ENCODE measurements at places on chromosomes 6 and 20. TPM values are rescaled to one million over a fixed set of nuclear protein-coding genes. Genes with fewer than 3 reads are reported as not detected.
A peak's percentile ranks its signal among the peaks of the same experiment; 100 is the strongest.

DNA sequence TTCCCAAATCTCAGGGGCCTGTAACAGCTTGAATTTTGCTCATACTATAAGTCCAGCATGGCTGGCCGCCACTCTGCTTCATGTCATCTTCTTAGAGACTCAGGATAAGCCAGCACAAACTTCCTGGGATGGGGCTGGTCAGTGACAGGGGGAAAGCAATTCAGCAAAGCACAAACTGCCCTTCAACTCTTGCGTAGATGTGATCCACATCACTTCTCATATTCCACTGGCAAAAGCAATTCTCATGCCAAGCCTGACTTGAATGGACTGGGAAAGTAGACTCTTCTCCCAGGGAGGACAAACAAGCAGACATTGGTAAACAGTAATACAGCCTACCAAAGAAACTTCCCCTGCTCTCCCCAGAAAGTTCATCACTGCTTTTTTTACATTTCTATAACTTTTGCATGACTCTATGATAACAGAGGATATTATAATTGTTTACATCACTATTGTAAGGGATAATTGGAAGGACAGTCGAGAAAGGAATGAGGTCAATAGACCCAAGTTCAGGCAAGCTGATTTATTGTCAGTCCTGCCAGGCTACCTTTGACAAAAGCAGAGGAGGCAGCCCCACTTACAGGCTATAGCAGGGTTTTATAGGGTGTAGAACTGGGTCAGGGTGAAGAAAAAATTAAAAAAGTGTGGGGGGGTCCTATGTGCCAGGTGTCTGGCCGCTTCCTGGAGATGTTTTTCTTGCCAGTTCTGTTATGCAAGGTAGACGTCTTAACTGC, 37.4 kb downstream of the RBM24 start:
- H3K36me3 ChIP-seq = no peaks in the 10 kb centered on the region
- H3K4me3 ChIP-seq = no peak overlapping the region
- no peaks in the 10 kb centered on the region for H3K4me1 ChIP-seq
- H3K27me3 ChIP-seq = no peaks in the 10 kb centered on the region
- H3K27ac ChIP-seq = no peak overlapping the region
- DNase-seq = no peak

The OR2J3 gene
- not detected for polyA plus RNA-seq

DNA sequence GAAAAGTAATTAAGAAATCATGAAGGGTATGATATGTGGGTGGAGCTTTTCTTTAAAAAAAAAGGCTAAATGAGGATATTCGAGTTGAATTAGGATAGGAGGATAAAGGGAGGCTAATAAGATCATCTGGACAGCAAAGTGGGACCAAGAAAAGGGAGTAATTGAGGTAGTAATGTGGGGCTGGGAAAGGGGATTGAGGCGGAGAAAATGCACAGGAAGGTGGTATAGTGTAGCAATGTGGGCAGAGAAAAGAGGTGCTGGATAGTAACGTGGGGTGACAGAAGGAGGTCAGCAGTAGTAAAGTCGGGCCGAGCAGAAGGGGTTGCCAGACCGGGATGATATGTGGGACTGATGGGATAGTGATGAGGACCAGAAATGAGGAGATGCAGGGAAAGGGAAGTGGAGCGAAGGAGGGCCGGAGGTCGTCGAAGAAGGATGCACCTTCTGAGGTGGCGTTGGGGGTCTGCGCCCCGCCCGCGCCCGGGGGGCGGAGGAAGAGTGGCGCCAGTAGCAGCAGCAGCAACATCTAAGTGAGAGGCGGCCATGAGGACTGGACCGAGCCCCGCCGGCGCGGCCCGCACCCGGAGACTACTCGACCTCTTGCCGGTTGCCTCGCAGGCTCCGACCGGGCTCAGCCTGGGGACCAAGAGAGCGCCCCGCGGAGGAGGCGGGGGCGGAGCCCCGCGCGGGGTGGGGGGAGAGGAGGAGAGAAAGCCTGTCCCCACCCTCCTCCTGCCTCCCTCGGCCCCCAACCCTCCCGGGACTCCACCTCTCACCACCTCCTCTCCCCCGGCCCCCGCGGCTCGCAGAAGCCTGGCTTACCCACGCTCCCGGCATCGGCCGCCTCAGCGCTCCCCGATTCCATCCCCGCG, 887 bp downstream of the GABBR1 start:
- DNase-seq = peak; percentile 84
- H3K4me1 ChIP-seq = peaks cover 65% of the 10 kb centered on the region
- H3K27me3 ChIP-seq = no peaks in the 10 kb centered on the region
- peak overlapping the region; percentile 75 for H3K27ac ChIP-seq
- H3K4me3 ChIP-seq = peak overlapping the region; percentile 84
- H3K36me3 ChIP-seq = no peaks in the 10 kb centered on the region

The TREML1 gene
- not detected for polyA plus RNA-seq

DNA sequence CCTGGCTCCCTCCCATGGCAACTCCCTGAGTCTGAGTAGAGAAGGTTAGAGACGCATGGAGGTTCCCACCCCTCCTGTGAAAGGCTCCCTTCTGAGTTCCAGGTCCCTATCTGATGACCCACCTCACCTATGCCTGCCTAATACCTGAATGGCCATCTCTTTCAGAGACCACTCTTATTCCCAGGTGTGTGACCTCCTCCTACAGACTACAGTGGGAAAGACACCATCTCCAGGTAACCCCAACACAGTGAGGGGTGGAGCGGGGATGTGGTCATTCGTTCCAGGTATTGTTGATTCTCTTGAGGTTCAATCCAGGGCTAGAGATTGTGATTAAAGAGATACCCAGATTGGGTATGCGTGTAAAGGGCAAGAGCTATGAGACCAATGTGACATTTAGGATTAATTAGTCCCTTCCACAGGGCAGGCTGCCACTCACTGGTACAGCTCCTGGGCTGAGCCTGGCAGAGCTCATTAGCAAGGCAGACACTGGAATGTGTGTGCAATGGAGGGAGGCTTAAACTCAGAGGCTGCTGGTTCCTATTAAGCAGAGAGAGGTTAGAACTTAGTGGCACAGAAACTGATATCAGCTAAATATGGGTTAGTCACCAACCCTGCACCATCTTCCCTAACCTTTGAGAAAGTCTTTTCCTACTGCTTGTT, 46.5 kb upstream of the IER3 start:
- H3K36me3 ChIP-seq = no peaks in the 10 kb centered on the region
- no peak for DNase-seq
- peaks cover 8% of the 10 kb centered on the region for H3K4me1 ChIP-seq
- H3K27ac ChIP-seq = no peak overlapping the region
- no peaks in the 10 kb centered on the region for H3K27me3 ChIP-seq

DNA sequence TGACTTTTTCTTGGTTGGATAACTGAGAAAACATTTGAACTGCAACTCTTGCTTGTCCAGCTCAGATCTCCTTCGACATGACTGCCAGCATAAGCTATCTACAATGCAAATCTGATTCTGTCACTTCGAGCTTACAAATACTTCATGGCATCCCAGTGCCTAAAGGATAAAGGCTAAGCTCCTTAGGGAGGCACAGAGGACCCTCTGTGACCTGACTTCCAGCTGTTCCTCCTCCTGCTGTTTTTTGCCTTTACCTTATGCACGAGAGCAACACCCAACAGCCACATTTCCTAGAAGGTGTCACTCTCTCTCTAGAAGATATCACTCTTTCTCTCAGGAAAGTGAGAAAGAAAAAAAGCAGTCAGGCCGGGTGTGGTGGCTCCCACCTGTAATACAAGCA, 23.4 kb downstream of the SLC17A5 start:
- no peaks in the 10 kb centered on the region for H3K27me3 ChIP-seq
- H3K4me3 ChIP-seq = no peak overlapping the region
- H3K36me3 ChIP-seq = peaks cover 24% of the 10 kb centered on the region
- no peak overlapping the region for H3K27ac ChIP-seq
- no peak for DNase-seq

DNA sequence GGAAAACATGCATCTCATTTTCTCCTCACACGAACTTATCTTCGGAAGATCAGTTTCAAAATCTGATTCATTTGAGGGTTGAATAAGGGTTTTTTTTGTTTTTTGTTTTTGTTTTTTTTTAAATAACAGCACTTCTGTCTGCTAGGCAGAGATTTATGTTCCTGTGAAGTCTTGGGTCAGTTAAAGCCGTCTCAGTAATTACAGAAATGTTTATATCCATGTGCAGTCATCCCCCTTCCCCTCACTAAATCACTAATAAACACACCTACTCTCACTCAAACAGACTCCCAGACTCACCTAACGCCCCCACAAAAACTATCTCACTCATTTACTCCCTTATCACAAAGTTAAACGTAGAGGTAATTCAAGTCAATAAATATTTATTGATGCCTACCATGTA, 214.2 kb upstream of the SUPT3H start:
- no peaks in the 10 kb centered on the region for H3K36me3 ChIP-seq

The PDE10A gene
- 0.78 TPM for polyA plus RNA-seq

- H3K4me1 ChIP-seq = peaks cover 28% of the 10 kb centered on the region
- no peaks in the 10 kb centered on the region for H3K27me3 ChIP-seq
- no peak overlapping the region for H3K27ac ChIP-seq
- no peaks in the 10 kb centered on the region for H3K36me3 ChIP-seq
Measured at GRCh38 chr6:35179901-35180535, 33.7 kb upstream of the SCUBE3 start.

The CEP57L1 gene
- 4.5 TPM for polyA plus RNA-seq

DNA sequence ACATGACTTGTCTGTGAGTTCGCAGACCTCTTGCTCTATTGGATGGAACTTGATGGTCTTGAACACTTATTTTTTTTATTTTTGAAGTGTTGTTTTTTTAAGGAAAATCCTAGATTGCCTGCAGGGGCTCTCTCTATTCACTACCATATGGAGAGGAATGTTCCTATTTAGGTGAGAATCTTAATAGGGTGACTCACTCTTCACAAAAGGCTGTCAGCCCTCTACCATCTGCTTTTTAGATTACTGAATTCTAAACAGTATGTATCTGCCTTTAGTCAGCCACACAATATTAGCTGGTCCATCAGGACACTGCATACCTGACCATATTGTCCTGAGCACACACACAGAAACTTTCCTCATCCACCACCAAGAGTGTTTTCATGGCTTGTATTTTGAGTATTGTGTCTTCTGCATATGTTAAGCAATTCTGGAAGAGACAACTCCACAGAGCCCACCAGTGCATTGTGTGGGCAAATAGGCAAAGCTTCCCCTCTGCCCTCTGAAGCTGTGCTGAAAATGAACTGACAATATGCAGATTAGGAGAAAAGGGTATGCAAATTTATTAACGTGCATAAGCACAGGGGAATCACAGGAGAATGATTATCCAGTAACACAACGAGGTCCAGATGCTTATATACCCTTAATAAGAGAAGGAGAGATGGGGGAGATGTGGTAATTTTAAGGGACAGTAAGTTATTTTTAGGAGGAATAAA, 6.6 kb upstream of the BTBD9 start:
- H3K4me3 ChIP-seq = no peak overlapping the region
- H3K4me1 ChIP-seq = peaks cover 16% of the 10 kb centered on the region
- no peaks in the 10 kb centered on the region for H3K27me3 ChIP-seq
- no peaks in the 10 kb centered on the region for H3K36me3 ChIP-seq
- H3K27ac ChIP-seq = no peak overlapping the region

- H3K27ac ChIP-seq = no peak overlapping the region
- no peak for DNase-seq
- no peaks in the 10 kb centered on the region for H3K36me3 ChIP-seq
Measured at GRCh38 chr6:97469451-97469850, 186.4 kb upstream of the MMS22L start.

GRCh38 chr6:19697744-19698290, 139.4 kb upstream of the ID4 start:
- H3K27me3 ChIP-seq = no peaks in the 10 kb centered on the region
- H3K36me3 ChIP-seq = no peaks in the 10 kb centered on the region

- H3K27me3 ChIP-seq = peaks cover 29% of the 10 kb centered on the region
- peak; percentile 79 for DNase-seq
- H3K4me3 ChIP-seq = no peak overlapping the region
- H3K36me3 ChIP-seq = no peaks in the 10 kb centered on the region
Measured at GRCh38 chr20:59525500-59526241, 78.7 kb upstream of the PHACTR3 start.

- no peaks in the 10 kb centered on the region for H3K27me3 ChIP-seq
- no peak overlapping the region for H3K27ac ChIP-seq
- peaks cover 14% of the 10 kb centered on the region for H3K4me1 ChIP-seq
- no peak overlapping the region for H3K4me3 ChIP-seq
- no peaks in the 10 kb centered on the region for H3K36me3 ChIP-seq
Measured at GRCh38 chr6:169903122-169903521, 151.7 kb downstream of the ERMARD start.

- DNase-seq = no peak
- H3K4me1 ChIP-seq = peaks cover 7% of the 10 kb centered on the region
- H3K36me3 ChIP-seq = peaks cover 21% of the 10 kb centered on the region
- H3K27me3 ChIP-seq = no peaks in the 10 kb centered on the region
- H3K27ac ChIP-seq = no peak overlapping the region
Measured at GRCh38 chr20:45066372-45066771, 34.6 kb downstream of the KCNS1 start.

DNA sequence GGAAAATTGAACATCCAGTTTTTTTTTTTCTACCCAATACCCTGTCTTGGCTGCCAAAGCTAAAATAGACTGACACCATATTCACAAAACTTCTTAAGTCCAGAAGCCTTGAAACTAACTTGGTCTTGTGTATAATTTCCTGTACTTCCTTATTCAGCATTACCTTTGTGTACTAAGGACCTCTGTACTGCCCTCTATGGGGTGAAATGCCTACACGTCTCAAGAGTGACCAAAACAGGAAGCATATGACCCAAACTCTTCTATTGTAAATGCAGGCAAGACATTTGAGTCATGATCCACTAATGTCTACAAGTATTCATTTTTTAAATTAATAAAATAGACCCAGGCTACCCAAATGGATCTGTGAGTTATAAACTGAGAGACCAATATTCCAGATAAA, 50.4 kb downstream of the HMGCLL1 start:
- H3K4me3 ChIP-seq = no peak overlapping the region
- H3K27me3 ChIP-seq = no peaks in the 10 kb centered on the region
- no peaks in the 10 kb centered on the region for H3K36me3 ChIP-seq
- no peaks in the 10 kb centered on the region for H3K4me1 ChIP-seq

DNA sequence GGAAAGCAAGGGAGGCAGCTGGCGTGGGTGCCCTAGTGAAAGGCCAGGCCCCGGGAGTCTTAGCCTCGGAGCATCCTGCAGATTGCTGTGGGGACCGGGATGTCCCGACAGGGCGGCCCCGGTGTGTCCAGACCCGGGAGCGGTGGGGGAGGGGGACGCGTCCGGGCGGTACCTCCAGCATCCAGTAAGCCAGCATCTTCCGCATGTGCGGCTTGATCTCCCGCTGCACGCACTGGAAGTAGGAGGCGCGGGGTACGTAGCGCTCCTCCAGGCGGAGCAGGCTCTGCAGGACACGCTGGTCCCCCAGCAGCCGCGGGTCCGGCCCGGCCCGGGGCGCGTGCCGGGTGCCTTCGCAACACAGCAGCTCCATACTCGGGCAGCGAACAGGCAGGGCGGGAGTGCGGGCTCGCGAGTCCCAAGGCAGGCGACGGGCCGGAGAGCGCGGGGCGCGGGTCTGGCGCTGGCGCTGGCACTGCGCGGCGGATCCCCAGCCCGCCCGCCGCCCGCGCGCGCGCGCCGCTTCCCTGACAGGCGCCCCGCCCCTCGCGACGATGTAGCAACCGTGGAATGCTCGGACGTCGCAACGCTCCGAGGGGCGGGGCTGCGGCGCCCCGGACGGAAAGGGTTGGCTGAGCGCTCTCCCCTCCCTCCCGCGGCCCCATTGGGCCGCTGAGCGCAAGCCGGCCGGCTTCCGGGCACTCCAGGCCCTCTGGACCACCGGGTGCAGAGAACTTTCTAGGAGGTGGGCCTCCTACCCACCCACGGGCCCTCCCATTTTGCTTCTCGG, at the start of gene CCND3:
Gene CCND3 (minus strand): TSS at position 529 of the 787 bp plus-strand sequence. CDS start 159 bp downstream, at position 370.
- peak within 1 kb of the TSS; percentile 91 for H3K27ac ChIP-seq
- H3K36me3 ChIP-seq = peaks cover 14% of the 10 kb centered on the region
- H3K4me1 ChIP-seq = peaks cover 50% of the 10 kb centered on the region
- no peaks in the 10 kb centered on the region for H3K27me3 ChIP-seq
- DNase-seq = peak; percentile 97

All from stomach (tissue), 19 donors.